Mesenteric fat pad (tissue), 1 donor: ENCODE measurements at places on chromosomes 7 and 10. TPM values are rescaled to one million over a fixed set of nuclear protein-coding genes. Genes with fewer than 3 reads are reported as not detected.
A peak's percentile ranks its signal among the peaks of the same experiment; 100 is the strongest.

Gene C7orf57
- total RNA-seq = not detected

GRCh38 chr7:84069033-84069432, 125.6 kb downstream of the SEMA3A start:
- no peak for DNase-seq

Gene SEMA3E
- 3.2 TPM for total RNA-seq

- peak; percentile 78 for DNase-seq
Measured at GRCh38 chr10:3412646-3413045, 240.1 kb upstream of the PITRM1 start.

DNA sequence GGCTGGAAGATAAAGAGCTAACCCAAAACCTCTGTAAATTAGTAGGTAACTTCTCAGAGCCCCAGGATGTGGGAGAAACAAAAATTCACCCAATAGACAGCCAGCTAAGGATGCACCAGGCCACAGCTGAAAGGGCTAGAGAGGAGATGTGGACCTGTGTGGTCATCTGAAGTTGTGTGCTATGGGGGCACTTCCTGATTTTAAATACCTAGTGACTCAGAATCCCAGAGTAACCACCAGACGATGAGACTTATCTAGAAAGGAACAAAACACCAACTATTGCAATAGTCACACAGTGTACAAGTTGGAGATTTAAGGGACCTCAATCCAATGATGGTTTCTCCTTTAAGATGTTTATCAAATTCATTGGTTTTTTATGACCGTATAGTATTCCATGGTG, 408.3 kb upstream of the ANKRD30A start:
- DNase-seq = no peak
